ENCODE measurements at places on chromosomes 11 and 22. TPM values are rescaled to one million over a fixed set of nuclear protein-coding genes. Genes with fewer than 3 reads are reported as not detected.

- H3K36me3 ChIP-seq: no peaks in the 10 kb centered on the region
- no peak overlapping the region for H3K27ac ChIP-seq
- peaks cover 11% of the 10 kb centered on the region for H3K4me1 ChIP-seq
- H3K27me3 ChIP-seq: peaks cover 23% of the 10 kb centered on the region
Observed at GRCh38 chr11:33376331-33377310, 119.4 kb downstream of the HIPK3 start.

DNA sequence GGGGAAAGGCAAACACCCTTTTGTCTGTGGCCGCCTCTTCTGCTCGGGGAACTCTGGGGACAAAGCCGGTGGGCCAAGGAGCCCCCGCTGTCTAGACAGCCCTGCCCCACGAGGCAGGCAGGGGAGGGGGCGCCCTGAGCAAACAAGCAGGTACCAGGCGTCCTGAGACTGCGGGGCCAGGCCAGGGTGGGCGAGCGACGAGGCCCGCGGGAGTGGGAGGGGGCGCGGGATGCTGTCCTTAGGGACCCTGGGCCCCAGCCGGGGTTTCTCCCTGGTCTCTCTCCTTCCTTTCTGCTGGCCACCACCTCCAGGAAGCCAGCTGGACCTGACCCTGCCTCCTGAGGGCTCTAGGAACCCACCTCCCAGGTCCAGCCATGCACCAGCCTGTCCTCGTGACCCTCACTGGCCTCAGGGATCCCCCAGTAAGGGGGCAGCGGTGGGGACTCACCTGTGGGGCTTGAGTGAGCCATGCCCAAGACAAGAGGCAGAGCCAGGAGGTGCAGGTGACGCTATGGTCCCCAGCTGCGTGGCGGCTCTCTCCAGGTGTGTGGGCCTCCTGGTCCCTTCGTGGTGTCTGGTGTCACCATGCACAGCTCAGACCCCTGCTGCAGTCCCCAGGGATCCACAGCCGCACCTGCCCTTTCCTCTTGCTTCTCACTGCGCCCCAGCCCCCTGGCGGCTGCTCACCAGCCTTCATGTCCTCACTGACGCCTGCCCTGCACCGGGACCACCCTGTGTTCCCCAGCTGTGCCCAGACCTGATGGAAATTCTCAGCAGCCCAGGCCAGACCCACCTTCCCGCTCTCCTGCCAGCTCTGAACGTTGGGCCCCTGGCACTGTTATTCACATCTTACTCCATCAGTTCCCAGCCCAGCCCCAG is 26.5 kb upstream of the MUC5AC start:
- peaks cover 25% of the 10 kb centered on the region for H3K36me3 ChIP-seq
- H3K4me1 ChIP-seq: no peaks in the 10 kb centered on the region
- H3K27me3 ChIP-seq: peaks cover 8% of the 10 kb centered on the region
- no peak overlapping the region for H3K27ac ChIP-seq
- no peak overlapping the region for H3K4me3 ChIP-seq

RHOG gene
- total RNA-seq: 79.3 TPM

- no peaks in the 10 kb centered on the region for H3K36me3 ChIP-seq
- H3K27me3 ChIP-seq: no peaks in the 10 kb centered on the region
- no peak for DNase-seq
- H3K27ac ChIP-seq: peak overlapping the region; percentile 95
- H3K4me3 ChIP-seq: peak overlapping the region; percentile 76
- peaks cover 48% of the 10 kb centered on the region for H3K4me1 ChIP-seq
Observed at GRCh38 chr22:36455571-36456463, 25.6 kb downstream of the TXN2 start.

DNA sequence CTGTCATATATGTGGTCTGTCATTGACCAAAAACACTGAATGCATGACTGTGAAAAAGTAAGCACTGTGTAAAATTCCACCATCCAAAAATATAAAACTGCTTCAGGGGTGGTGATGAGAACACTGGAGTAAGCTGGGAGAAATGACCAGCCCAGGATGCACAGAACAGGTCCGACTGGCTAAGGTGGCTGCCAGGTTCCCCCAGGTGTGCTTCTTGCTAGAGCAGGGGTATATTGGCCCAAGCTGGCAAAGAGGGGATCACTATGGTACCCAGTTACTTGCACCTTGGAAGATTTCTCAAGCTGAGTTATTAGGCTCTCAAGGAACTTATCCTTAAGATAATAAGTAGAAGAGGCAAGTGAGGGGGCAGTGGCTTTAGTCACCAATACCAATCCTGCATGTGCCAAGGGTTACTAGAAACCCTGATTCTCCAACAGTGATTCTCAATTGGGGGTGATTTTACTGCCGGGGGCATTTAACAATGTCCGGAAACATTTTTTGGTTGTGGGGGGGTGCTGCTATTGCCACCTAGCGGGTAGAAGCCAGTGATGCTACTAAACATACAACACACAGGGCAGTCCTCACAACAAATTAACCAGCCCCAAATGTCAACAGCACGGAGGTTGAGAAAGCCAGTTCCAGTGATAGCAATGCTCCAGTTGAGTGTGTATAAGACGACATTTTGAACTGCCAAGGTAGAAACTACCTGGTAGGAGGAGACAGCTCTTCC is 15.7 kb downstream of the SNU13 start:
- no peak overlapping the region for H3K4me3 ChIP-seq
- peak overlapping the region; percentile 31 for H3K27ac ChIP-seq
- H3K27me3 ChIP-seq: no peaks in the 10 kb centered on the region
- H3K4me1 ChIP-seq: peaks cover 9% of the 10 kb centered on the region
- peaks cover 51% of the 10 kb centered on the region for H3K36me3 ChIP-seq

SULT4A1 gene
- not detected for total RNA-seq

DNA sequence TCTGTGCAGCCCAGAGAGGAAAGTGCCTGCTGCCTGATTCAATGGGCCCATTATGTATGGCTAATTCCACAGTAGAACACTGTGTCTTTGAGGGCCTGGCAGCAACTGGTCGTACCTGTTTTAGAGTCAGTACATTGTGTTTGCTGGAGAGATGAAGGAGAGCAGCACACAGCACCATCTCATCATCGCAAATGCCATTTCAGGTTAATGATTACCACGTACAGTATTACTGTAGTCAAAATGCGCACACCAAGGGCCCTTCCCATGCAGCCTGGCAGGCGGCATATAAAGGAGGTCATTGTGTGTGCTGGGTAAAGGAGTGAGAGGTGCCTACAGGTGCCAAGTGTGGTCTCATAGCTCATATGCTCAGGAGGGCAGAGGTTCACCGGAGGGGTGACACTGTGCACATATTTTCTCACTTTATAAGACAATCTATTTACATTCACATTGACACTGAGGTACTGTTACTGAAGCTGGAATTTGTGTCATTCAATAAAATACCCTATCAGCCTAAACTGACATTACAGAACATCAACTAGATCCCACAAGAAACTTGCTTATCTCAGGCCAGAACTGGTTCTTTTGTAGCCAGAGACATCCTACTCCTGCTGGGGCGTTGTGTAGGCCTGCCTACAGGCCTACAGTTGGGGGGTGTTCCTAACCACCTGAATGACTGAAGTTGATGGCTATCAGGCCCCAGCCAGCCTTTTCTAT is 90.4 kb downstream of the APIP start:
- no peak overlapping the region for H3K27ac ChIP-seq
- H3K27me3 ChIP-seq: peaks cover 5% of the 10 kb centered on the region
- H3K4me1 ChIP-seq: no peaks in the 10 kb centered on the region
- H3K4me3 ChIP-seq: no peak overlapping the region
- H3K36me3 ChIP-seq: no peaks in the 10 kb centered on the region

LSP1 gene
- total RNA-seq: 287 TPM

DNA sequence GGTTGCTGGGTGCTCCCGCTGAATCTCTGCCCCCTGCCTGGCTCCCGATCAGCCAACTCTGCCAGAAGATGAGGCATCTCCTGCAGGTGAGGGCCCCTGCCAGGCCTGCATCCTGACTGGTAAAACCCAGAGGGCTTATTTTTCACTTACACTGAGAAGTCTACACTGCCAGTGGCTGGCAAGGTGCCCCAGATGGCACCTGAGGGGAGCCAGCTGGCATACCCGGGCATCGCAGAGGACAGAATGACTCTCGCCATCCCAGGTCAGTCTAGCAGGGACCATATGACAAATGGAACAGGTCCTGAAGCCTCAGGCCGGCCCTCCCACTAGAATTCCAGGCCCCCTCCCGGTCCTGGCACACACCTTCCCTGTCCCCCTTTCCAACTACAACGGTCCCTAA is 30.9 kb downstream of the MACROD1 start:
- H3K4me3 ChIP-seq: no peak overlapping the region
- no peak overlapping the region for H3K27ac ChIP-seq
- H3K4me1 ChIP-seq: peaks cover 5% of the 10 kb centered on the region
- DNase-seq: no peak
